Fibroblast of villous mesenchyme (primary cell): ENCODE measurements at places on chromosomes 3 and 15.

GRCh38 chr3:187648177-187648576 lies 22.0 kb downstream of the SST start:
- DNase-seq = no peak

DNA sequence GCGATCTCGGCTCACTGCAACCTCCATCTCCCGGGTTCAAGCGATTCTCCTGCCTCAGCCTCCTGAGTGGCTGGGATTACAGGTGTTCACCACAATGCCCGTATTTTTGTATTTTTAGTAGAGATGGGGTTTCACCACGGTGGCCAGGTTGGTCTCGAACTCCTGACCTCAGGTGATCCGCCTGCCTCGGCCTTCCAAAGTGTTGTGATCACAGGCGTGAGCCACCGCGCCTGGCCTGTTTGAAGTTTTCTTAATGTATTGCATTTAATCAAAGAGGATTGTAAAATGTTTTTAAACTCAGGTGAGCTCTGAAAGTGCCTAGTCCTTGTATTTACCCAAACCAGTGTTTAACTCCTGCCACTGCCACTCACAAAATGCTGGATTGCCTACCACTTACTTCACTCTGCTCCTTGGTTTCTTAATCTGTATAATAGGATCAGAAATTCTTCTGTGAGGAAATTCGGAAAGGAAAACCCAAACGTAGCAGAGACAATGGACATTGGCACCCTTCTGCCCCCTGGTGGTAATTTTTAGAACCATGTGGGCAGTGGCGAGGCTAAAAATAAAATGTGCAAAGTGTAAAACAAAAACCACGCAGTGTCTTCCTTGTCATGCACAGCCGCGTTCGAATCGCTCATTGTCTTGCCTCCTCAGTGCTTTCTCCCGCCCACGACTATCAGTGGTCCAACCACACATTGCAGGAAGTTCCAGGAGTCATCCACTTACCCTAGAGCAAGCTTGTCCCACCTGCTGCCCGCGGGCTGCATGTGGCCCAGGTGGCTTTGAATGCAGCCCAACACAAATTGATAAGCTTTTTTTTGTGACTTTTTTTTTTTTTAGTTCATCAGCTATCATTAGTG lies 27.3 kb downstream of the CEP19 start:
- DNase-seq = peak; percentile 59

GRCh38 chr3:59407425-59407824 lies 357.6 kb upstream of the CFAP20DC start:
- DNase-seq = no peak

GRCh38 chr15:69194854-69195253 lies 34.4 kb downstream of the GLCE start:
- DNase-seq = peak; percentile 28

GRCh38 chr3:125019271-125019670 lies 36.5 kb downstream of the HEG1 start:
- no peak for DNase-seq
